ENCODE measurements at places on chromosomes 6 and 20. TPM values are rescaled to one million over a fixed set of nuclear protein-coding genes. Genes with fewer than 3 reads are reported as not detected.

PRSS16 gene
- total RNA-seq, result not detected

L3MBTL3 gene
- 2.8 TPM for total RNA-seq

DEF6 gene
- total RNA-seq, result 0.70 TPM

OLIG3 gene
- not detected for total RNA-seq

LAMA4 gene
- 170 TPM for total RNA-seq

SRC gene
- total RNA-seq, result 16.7 TPM

ANKRD66 gene
- total RNA-seq, result not detected

ZNF334 gene
- total RNA-seq, result 5.4 TPM

NEDD9 gene
- total RNA-seq, result 30.6 TPM

COL9A1 gene
- not detected for total RNA-seq

C20orf202 gene
- total RNA-seq, result 0.58 TPM

LGSN gene
- 0.93 TPM for total RNA-seq

MYBL2 gene
- total RNA-seq, result 2.6 TPM

PRND gene
- total RNA-seq, result not detected

PSORS1C2 gene
- total RNA-seq, result not detected

Measured in pericardium fibroblast (primary cell).